ENCODE measurements at places on chromosomes 11 and 22. TPM values are rescaled to one million over a fixed set of nuclear protein-coding genes. Genes with fewer than 3 reads are reported as not detected.

- DNase-seq: no peak
These were observed 310.1 kb downstream of the CADM1 start for GRCh38 chr11:115193914-115194801.

GRCh38 chr11:129589190-129589860 is 213.7 kb downstream of the BARX2 start:
- DNase-seq: no peak

The CCDC81 gene
- 0.25 TPM for total RNA-seq

The PGA5 gene
- not detected for total RNA-seq

The KRTAP5-10 gene
- 0.53 TPM for total RNA-seq
